ENCODE measurements at places on chromosomes 4 and X.

DNA sequence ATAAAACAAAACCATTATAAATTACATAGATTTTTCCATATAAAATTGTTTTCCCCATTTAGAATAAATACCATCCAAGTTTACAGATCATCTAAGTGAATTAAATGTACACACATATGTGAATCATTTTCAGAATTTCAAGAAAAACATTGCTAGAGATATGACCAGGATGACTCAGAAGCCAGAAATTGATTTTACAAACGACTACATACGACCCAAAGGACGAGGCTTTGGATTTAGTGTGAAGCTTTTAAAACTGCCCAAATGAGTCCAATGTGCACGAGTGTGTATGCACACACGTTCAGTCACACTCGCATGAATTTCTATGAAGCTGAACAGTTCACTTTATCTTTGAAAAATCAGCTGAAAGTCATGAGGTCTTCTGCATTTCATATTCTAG lies 37.9 kb downstream of the MFAP3L start:
- DNase-seq: no peak

DNA sequence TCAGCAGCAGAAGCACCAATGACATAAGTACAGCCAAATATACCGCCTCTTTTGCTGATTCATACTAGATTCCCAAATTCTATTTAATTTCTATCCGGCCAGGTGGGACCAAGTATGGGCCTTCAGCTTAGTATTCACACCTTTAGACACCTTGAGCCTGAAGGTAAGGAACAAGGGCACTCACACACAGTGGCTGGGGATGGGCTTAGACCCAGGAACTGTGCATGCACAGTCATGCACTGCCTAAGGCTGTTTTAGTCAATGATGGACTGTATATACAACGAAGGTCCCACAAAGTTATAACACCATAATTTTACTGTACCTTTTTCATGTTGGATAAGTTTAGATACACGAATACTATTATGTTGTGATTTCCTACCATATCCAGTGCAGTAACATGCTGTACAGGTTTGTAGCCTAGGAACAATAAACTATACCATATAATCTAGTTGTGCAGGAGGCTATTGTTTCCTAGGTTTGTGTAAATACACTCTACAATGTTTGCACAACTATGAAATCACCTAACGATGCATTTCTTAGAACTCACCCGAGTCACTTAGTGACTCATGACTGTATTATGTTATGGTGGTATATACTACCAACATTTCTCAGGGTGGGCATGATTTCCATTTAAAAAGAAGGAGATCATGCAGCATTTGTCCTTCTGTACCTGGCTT lies 9.7 kb upstream of the CLNK start:
- DNase-seq: no peak

GRCh38 chrX:135522878-135523693 lies 2.6 kb downstream of the INTS6L start:
- DNase-seq: peak; percentile 34

- DNase-seq: no peak
These were observed 39.5 kb upstream of the ZNF330 start for GRCh38 chr4:141180991-141181761.

GRCh38 chrX:154661899-154662298 lies 8.5 kb upstream of the CTAG2 start:
- no peak for DNase-seq

DNA sequence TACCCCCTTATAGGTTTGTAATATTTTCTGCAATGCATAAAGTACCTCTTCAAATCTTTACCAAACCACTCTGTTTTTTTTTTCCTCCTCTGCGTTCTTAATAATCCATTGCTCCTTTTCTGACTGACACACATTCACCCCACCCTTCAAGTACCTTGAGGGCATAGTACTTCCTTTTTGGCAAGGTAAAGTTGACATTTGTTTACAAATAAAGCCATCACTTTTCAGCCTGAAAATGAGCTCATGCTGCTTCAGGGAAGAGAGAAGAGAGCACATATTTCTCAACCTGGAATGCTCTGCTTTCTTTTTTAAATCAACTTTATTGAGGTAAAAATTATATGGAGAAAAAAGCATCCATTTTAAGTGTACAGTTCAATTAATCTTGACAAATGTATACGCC lies 113.9 kb downstream of the AGTR2 start:
- no peak for DNase-seq

- no peak for DNase-seq
These were observed 8.4 kb upstream of the HERC3 start for GRCh38 chr4:88583631-88584470.

- DNase-seq: no peak
These were observed 112.9 kb downstream of the KCNIP4 start for GRCh38 chr4:21835712-21836111.

- no peak for DNase-seq
These were observed 1480.3 kb downstream of the C4orf33 start for GRCh38 chr4:130576218-130576617.

GRCh38 chr4:24754571-24754970 lies 40.8 kb upstream of the SOD3 start:
- DNase-seq: no peak

DNA sequence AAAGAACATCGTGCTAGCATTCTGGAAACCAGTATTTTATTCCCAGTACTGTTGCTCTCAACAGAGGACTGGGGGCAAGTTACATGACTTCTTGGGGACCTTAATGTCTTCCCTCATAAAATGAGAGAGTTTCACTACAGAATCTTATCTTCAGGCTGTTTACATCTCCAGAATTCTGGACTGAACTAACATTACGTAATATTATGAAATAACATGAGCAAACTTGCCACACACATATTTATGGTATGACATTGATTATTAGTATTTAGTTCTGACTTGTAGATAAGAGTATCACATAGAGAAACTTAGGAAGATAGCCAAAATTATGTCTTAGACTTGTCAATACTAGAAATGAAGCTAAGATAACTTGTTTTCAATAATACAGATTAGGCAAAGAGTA lies 68.0 kb downstream of the NFKB1 start:
- DNase-seq: no peak

GRCh38 chrX:4265036-4265435 lies 551.6 kb upstream of the PRKX start:
- no peak for DNase-seq

GRCh38 chr4:152269448-152270191 lies 266.3 kb downstream of the FBXW7 start:
- no peak for DNase-seq

GRCh38 chrX:124113621-124114600 lies 152.4 kb downstream of the STAG2 start:
- DNase-seq: no peak

- DNase-seq: no peak
These were observed 109.2 kb upstream of the LIMCH1 start for GRCh38 chr4:41428601-41429279.

DNA sequence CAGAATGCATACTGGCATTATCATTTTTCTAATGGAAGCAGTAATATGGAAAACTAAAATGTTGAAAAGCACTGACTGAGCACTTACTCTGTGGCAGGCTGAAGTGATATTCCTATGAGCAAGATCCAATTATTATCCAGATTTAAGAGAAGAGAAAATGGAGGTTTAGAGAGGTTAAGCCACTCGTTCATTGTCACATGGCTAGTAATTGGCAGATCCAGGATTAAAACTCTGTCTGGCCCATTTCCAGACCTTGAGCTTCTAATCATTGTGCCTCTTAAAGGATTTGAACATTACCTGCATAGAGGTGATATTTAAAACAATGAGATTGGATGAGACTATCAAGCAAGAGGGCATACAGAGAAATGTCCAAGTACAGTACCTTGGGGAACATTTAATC lies 80.6 kb downstream of the MFAP3L start:
- no peak for DNase-seq

DNA sequence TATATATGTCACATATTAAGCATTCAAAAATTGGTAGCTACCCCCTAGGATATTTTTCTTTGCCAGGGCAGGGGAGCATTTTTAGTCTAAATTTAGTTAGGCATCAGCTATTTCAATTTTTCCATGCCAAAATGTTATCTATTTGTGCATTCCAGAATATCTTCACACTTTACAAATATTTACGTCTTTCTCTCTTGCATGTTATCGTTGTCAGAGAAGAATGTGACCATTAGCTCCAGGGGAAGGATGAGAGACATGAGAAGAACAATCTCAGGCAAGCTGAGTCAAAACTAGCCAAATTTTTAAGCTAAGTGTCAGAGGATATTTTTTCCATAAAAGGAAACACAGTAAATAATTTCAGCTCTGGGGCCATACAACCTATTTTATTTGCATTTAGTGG lies 885.0 kb upstream of the EPHA5 start:
- no peak for DNase-seq

GRCh38 chr4:71269233-71269632 lies 69.6 kb upstream of the SLC4A4 start:
- no peak for DNase-seq

GRCh38 chr4:184697956-184698355 lies 35.9 kb downstream of the CENPU start:
- DNase-seq: no peak

- DNase-seq: no peak
These were observed 19.5 kb downstream of the RELL1 start for GRCh38 chr4:37666625-37667071.

DNA sequence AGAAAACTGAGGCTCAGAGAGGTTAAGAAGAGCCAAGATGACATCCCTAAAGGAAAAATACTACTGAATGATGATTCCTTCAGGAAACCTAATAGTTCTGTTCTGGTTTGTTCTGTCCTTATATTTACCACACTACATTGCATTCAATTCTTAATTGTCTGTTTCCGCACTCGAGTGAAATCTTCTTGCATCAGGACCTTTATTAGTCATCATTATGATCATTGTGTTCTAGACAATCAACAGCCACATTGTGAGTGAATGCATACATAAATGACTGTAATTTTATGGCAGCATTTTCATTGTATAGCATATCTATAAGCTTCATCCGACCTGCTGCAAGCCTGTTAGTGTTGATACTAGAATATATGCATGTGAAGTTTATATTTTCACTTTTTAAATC lies 156.7 kb upstream of the FAM241A start:
- DNase-seq: no peak

GRCh38 chr4:3247399-3248177 lies 1.4 kb upstream of the MSANTD1 start:
- no peak for DNase-seq

- DNase-seq: no peak
These were observed 37.7 kb downstream of the LIMCH1 start for GRCh38 chr4:41575665-41576064.

GRCh38 chr4:161696944-161697343 lies 466.9 kb downstream of the FSTL5 start:
- DNase-seq: no peak

- no peak for DNase-seq
These were observed at the start of gene NHS for GRCh38 chrX:17374619-17375366. NHS (plus strand) TSS chrX:17375200; CDS start chrX:17375758, 558 bp downstream.

- DNase-seq: no peak
These were observed 122.6 kb upstream of the CPEB2 start for GRCh38 chr4:14879683-14880082.

DNA sequence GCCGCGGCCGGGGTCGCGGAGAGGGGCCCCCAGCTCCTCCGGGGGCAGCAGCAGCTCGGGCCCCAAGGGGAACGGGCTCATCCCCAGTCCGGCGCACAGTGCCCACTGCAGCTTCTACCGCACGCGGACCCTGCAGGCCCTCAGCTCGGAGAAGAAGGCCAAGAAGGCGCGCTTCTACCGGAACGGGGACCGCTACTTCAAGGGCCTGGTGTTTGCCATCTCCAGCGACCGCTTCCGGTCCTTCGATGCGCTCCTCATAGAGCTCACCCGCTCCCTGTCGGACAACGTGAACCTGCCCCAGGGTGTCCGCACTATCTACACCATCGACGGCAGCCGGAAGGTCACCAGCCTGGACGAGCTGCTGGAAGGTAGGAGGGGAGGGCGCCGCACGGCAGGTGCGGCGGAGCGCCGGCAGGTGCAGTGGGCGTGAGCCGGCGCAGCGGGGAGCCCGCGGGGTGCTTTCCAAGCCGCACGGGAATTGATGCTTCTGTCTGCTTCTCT lies 886 bp downstream of the DCLK2 start:
- no peak for DNase-seq

DNA sequence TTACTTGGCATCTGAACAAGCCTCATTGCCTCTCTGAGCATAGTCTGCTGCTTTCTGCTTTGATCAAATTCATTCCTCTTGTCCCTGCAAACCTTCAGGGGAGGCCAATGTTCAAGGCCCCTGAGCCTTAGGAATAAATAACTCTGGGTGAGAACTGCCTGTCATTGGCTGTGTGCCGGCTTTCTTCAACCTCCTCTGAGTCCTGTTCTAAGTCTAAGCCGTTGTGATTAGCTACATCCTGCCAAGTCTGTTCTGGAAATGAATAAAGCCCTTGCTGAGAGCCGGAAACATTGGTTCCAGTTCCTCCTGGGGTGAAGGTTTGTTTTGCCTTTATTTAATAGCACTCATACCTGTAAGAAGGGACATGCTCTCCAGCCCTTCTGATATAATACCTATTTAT lies 13.8 kb downstream of the RNF4 start:
- DNase-seq: no peak

- no peak for DNase-seq
These were observed 40.0 kb upstream of the CTAG2 start for GRCh38 chrX:154693394-154693793.

DNA sequence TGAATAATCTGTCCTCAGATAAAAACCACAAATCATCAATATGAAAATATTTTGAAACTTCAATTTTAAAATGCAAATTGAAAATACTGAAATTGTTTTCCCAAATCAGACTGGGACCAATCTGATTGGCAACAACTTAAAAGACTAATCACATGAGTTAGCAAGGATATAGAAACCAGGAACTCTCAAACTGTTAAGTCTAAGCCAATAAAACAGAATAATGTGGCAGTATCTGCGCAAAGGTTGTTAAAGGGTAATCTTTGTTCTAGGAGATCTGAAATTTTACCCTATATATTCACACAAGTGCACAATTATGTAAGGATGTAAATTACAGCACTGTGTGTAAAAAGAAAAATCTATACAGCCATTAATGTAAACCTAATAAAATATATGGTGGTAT lies 29.7 kb downstream of the EIF4E start:
- DNase-seq: no peak

DNA sequence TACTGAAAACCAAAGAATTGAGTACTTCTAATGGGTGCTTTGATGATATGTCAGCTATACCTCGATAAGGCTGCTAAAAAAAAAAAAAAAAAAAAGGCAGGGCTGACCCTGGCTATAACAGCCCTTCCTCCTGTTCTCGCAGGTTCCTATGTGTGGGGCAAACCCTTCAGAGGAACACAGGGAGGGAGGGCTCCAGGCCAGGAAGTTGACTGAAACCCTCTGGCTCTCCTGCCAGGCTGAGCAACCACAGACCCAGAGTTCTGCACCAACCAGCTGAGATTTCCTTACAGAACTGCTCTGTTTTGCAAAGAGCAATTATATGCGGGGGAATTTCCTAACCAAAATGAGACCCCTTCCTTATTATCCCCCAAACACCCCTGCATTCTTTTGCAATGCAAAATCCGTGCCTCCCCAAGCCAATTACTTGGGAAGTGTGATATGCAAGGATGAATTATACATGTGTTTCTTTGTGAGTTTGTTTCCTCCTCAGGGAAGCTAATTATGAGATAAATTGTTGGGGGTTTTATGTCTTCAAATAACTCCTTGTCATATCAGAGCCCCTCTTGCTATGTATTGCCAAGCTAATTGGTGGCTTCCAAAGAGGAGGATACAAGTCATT lies 45.6 kb downstream of the PDHA1 start:
- no peak for DNase-seq
